Progenitor cell of endocrine pancreas (in vitro differentiated cells): ENCODE measurements at places on chromosomes 6 and 20.
A peak's percentile ranks its signal among the peaks of the same experiment; 100 is the strongest.

GRCh38 chr6:1893470-1894130 is 283.9 kb downstream of the FOXC1 start:
- DNase-seq = no peak

DNA sequence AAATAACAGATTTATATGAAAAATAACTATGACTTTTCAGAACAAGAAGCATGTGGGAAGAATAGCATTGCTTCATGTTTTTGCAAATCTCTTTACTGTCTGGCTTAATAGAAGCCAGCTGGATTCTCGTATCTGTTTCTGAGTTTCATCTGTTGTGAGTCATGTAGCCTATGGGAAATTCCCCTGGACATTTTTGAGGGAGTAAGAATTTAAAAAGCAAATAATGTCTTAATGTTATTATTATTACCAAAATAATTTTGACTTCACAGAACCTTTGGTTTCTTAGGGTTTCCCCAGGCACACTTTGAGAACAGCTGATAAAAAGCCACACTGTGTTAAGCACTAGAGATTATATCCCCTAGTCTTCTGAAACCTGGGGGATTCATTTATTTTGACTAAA is 75.8 kb downstream of the SYCP2L start:
- DNase-seq = no peak

DNA sequence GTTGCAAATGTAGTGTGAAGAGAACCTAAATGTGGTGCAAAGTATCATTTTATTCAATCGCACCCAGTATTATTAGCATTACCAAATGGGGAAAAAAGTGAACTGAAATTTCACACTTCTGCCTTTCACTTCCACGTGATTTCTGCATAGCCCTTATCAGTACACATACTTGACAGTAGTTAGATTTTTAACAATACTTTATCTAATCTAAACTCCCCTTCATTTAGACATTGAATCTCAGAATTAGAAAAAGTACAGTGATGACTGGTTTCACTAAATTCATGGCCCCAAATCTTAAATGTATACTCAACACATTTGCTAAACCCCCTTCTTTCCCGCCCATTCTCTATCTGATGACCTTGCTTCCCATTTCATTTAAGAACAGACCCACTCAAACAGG is 14.3 kb downstream of the STX7 start:
- no peak for DNase-seq

DNA sequence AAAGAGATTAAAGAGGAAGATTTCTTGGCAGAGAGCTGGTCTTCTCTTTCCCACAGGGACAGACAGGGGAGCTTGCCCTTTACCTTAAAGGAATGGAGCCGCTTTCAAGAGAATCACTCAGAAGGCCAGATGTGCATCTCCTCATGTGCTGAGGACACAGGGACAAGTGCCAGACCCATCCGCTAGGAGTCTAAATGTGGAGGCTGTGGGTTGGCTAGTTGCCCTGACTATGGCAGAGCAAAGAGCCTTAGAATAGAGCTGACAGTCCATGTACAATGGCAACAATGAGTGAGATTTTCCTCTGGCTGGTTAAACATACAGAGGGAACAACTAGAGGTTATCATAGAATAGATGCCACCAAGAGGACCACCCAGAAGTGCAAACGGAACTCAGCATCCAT is 7.3 kb upstream of the DOK5 start:
- DNase-seq = no peak

DNA sequence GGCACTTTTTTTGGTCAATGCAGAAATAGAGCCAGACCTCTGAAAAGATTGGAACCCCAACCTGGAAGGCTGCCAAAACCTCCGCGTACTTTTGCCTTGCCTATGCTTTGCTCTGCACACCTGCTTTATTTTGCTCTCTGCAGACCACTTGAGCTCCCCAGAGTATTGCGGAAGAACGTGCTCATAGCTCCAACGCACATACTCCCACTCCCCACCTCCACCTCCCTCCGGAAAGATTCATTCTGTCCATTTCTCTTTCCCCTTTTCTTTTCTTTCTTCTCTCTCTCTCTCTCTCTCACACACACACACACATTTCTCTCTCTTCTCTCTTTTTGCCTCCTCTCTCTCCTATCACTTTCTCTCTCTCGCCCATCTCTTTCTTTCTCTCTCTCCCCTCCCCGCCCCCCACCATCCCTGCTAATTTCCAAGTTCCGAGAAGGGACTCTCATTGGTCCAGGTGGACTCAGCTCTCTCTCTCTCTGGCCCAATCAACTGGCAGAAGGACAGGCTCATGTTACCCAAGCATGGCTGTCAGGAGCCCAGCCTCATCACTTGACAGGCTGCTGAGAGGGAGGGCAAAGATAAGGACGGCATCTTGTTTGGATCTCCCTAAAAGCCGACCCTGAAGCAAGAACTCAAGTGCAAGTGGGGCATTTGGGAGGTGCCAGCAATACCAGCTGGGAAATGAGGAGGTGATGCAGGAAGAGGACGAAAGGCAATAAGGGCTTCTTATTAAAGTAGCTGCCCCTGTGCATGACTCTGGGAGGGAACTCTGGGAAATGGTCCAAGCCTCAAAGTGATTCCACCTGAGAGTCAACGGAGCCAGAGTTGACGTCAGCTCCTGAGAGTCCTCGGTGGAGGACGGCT is 246.1 kb downstream of the LY86 start:
- no peak for DNase-seq

- DNase-seq = no peak
Measured at GRCh38 chr6:93350774-93351173, 68.6 kb downstream of the EPHA7 start.

DNA sequence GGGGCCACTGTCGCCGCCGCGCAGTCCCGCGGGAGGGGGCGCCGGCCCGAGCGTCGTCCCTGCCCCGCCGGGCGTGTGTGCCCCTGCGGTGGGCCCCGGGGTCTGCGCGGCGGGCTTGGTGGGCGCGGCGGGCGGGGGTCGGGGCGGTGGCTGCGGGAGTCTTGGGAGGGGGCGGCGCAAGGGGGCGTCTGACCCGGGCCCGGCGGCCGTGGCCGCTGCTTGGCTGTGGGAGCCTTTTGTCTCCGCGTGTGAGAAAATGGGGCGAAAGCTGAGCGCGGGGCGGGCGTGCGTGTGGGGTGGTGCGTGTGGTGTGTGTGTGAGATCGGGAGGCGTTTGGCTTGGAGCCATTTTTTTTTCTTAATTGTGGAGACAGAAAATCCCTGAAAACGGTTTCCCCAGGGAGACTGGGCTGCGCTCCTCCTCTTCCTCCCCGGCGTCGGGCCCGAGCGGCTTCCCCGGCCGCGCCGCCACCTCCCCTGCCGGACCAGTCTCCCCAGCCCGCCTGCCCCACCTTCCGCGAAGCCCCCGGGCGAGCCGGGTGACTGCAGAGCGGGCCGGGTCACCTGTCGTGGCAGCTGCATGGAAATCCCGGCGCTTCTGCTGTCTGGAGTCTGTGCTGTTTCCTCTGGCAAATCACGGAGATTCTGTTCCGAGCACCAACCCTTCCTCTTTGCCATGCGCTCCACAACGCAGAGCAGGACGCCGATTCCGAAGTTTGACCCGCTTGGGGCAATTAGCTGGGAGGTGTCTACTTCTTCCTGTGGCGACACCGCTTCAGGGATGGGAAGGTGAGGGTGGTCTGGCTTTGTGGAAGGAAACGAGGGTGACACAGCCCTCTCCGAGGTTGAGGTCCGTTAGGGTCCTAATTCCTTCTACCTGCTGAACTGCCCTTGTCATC is 64.4 kb downstream of the GTF2H5 start:
- peak; percentile 49 for DNase-seq

DNA sequence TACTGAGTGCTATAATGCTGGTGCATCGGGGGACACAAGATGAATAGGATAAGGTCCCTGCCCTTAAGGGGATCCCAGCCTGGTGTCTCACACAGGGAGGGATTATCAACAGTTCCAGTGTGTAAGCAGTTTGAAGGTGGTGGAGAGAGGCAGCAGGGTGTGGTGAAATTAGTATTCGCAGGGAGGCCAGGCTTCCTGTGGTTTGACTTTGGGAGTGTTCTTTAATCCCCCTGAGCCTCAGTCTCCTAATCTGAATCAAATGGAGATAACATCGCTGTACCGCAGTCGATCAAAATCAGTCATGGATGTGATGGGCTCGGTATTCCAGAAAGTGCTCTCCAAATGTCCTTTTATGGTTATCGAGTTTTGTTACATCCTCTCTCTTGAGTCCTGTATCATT is 288.1 kb upstream of the SUPT3H start:
- DNase-seq = no peak

GRCh38 chr6:160004419-160005175 is 35.7 kb downstream of the IGF2R start:
- no peak for DNase-seq

DNA sequence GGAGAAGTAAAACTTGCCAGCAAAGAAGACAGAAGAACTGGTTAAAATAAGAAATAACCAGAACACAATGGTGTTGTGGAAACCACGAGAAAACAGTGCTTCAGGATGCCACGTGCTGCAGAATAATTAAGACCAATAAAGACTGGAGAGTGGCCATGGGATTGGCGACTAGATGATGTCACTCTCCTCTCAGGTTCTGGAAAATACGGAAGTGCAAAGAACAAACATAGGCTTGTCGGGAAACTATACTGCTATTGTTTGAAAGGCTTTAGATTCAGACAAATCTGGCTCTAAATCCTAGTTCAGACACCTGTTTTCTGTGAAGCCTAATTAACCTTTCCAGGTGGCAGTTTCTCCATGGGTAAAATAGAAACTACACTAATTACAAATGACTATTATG is 138.4 kb upstream of the STXBP5 start:
- no peak for DNase-seq

DNA sequence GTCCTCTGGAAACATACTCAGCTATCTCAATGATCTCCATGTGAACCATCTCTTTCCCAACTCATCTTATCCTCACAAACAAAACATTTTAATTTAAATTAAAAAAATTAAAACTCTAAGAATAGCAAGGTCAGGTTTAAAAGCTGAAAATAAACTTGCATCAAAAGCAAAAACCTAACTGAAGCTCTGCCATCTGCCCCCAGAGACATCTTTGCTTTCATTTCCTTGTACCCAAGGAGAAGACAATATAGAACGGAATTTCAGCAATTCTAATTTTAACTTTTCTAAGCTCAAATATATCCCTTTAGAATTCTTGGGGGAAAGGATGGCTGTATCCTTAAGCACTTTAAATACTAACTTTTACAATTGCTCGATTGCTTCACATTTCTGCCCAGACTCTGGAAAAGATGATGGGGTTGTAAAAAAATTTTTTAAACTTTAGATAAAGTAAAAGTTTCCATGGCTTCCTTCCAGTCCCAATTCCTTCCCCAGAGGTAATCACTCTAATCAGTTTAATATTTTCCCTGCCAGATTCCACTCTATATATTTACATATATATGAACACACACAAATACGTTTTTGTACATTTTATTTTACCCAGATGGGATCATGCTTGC is 69.2 kb upstream of the SMIM29 start:
- no peak for DNase-seq

- DNase-seq = no peak
Measured at GRCh38 chr20:38789503-38790199, 15.8 kb upstream of the PPP1R16B start.

- peak; percentile 41 for DNase-seq
Measured at GRCh38 chr20:56995635-56996075, 270.8 kb downstream of the BMP7 start.

DNA sequence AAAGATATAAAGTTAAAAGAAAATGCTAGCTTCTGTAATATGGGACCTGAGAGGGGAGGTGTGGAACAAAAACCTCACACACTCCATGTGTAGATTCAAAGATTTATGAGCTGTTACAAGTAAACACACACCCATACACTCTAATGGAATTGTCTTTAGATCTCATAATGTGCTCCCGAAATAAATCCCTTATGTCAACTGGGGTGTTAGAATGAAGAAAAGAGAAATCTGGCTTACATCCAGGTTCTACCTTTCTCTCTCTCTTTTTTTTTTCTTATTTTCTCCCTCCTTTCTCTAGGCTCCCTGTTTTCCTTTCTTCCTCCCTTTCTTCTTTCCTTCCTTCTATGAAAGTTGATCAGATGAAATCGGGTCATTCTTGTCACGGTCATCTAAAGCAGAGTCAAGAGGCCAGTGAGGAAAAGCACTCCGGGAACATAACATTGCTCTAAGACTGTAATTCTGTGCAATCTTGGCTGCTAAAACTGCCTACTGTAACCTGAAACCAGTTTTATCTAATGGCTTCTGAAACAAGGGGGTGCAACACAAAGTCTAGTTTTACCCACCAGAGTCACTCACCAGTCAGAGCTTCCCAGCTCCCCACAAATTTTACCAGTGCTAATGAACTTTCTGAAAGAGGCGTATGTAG is 68.3 kb upstream of the BTBD3 start:
- no peak for DNase-seq

DNA sequence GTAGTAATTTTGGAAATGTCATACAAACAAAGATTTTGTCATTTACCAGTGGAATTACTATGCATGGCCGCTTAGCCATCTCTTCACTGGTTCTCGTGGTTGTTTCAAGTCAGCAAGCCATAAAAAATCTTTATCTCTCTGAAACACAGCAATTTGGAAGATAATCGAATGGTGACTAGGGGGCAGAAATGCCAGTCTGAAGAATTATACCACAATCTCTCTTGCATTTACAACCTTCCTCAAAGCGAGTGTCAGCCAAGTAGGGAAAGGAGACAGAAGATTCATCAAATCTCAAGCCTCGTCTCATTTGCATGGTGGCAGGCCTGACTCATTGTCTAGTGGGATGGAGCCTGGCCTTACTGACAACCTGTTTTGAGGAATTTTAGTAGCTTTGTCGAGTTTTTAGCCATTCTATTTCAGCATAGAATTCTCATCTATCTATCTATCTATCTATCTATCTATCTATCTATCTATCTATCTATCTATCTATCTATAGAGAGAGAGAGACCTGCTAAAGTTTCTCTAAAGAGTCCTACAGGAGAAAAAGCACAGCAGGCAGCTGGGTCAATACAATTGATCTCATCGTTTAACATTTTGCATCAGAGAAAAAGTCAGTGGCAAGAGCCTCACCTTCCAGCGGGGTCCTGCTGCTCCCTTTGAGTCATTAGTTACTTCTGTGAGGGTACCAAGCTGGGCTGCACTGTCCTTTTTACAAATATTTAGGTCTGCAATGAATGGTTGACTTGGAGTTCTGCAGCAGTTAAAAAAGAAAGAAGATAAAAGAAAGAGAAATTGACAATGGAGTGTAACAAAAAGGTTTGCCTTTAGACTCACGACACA is 572.8 kb downstream of the TFAP2A start:
- DNase-seq = no peak

GRCh38 chr6:96157018-96157565 is 141.3 kb downstream of the FUT9 start:
- DNase-seq = no peak

- no peak for DNase-seq
Measured at GRCh38 chr6:79047072-79047471, 31.0 kb downstream of the PHIP start.

DNA sequence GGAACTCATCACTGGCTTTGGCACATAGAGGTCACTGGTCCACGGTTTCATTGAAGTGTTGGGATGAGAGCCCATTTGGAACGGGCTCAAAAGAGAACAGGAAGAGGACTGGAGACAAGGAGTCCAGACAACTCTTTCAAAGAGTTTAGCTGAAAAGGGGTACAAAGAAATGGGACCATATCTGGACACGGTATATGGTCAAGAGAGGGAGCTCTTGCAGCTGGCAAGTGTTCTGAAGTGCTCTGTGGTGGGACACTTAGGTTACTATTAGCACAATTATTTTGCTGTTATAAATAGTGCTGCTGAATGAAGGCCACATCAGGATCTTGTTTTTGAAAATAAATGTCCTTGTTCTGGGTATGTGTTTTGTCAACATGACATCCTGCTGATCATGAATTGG is 4.6 kb downstream of the SGK2 start:
- DNase-seq = no peak
